Substantia nigra (tissue), 51 donors: ENCODE measurements at places on chromosomes 4 and X.

DNA sequence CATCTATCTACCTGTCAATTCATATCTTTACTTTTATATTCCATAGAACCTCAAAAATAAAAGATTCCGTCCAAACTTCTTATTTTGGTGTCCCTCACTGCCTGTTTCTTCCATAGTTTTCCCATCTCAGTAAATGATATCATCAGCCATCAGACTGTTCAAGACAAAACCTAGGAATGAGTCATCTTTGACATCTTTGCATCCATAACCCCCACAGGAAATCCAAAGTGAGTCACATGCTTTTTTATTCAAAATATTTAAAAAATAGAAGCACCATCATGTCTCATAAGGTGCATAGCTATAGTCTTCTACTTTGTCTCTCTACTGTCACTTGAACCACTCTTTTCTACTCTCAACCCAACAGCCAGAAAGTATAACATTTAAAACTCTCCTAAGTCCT is 29.9 kb upstream of the CXXC4 start:
- no peak for DNase-seq

DNA sequence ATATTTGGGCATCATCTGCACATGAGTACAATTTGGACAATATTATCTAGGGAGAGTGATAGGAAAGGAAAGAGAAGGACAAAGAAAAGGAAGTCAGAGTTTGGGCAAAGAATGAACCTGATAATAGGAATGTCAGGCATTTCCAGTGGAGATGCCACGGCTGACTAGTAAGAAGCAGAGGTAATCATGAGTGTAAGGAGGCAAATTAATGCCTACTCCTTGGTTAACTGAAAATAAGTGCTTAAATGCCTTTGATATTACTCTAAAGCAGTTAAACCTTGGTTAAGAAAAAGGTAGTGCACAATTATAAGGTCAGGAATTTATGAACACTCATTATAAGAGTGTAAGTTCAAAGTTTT is 99.2 kb upstream of the DDIT4L start:
- no peak for DNase-seq

DNA sequence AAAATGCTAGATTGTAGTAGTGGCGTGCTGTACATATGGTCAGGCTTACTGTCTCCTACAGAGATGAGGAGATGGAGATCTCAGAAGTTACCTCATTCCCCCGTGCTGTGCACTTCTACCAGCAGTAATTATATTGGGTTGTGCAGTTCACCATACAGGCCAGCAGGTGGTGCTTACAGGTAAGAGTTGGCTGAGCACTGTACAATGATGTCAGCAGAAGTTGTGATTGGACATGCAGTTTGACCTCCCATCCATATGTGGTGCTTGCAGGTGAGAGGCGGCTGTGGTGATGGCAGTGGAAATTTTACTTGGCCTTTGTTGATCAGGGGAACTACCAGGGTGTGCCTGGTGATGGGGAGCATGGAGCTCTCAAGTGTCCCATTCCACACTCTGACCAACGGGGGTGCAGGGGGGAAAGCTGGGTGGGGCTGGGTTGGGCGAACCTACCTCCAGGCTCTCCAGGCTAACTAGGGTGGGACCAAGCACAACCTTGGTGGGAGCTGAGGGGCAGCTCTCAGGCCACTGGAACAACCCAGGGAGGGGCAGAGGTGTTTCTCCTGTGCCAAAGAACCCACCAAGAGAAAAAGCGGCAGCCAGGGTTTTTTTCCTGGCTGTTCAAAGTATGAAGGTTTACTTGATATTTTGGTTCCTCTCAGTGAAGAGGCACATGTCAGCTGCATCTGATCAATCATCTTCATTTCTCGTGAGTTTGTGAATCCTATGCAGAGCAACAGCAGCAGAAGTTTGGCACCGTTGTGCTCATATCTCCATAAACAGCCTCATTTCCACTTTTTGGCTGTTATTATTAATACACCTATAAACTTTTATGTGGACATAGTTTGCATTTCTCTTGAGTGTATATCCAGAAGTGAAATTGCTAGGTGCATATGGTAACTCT is 73.8 kb upstream of the FREM3 start:
- DNase-seq, result no peak

- DNase-seq, result no peak
These were observed 149.4 kb upstream of the CHRDL1 start for GRCh38 chrX:110944751-110945675.

DNA sequence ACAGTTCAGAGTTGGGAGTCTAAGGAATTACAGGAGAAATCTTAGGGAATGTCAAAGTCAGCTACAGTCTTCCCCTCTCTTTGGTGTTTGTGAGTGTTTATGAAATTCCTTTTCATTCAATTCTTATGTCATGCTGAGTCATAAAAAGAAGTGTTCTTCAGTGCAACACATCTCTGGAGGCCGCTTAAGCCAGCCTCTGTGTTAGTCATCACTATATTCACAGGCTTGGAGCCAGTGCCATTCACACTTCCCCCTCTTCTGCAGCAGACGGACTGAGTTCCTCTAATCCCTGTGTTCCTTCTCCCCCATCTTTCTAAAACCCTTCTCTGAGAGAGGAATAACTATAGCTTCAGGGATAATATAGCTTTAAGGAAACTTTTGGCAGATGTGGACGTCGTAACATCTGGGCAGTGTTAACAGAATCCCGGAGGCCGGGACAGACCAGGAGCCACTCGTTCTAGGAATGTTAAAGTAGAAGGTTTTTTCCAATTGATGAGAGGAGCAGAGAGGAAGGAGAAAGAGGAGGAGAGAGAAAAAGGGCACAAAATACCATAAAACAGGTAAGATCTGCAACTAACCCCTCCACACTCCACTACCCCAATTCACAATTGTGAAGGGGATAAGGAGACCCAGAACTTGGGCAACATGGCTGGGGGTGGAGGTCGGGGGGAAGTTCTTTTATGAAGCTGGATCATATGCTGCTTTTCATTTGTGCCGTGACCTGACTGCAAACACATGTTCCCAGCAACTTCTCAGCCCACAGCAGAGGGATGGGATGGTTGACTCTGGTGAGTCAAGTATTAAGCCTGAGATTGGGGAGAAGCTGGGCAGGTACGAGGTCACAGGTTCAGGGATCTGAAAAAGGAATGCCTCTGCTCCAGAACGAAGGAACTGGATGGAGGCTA is at the start of gene SRPX2:
Gene SRPX2 (plus strand): TSS at position 244 of the 905 bp plus-strand sequence. CDS start 2,124 bp downstream, outside the sequence.
- no peak for DNase-seq

DNA sequence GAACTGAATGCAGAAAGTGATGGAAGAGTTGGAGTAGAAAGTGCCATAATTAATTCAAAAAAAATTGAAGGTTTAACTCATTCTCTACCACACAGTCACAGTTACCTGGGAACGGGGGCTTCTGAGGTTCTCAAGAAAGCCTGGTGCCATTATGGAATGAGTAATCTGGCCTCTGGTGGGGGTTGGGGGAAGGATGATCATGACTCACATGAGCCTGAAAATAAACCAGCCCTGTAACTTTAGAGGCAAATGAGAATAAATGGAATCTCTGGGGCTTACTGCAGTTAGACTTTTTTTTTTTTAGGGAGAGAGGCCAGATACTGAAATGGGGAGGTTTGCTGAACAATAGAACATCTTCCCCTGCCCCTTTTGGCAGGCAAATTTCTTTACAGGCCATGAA is 55.3 kb downstream of the SOD3 start:
- DNase-seq, result no peak

DNA sequence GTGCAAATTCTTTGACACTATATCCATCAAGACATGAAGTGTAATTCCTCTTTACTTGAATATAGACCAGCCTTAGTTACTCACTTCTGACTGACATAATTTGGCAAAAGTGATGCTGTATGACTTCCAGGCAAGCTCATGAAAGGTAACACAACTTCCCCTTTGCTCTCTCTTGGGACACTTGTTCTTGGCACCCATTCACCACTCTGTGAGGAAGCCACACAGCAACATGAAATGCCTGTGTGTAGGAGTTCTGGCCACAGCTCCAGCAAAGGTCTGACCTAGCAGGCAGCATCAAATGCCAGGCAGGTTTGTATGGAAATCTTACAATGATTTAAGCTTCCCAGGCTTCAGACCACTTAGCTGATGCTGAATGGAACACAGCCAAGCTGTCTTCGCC is 280.3 kb downstream of the PDHA2 start:
- no peak for DNase-seq

- no peak for DNase-seq
These were observed 55.9 kb upstream of the IL2 start for GRCh38 chr4:122512430-122512829.

DNA sequence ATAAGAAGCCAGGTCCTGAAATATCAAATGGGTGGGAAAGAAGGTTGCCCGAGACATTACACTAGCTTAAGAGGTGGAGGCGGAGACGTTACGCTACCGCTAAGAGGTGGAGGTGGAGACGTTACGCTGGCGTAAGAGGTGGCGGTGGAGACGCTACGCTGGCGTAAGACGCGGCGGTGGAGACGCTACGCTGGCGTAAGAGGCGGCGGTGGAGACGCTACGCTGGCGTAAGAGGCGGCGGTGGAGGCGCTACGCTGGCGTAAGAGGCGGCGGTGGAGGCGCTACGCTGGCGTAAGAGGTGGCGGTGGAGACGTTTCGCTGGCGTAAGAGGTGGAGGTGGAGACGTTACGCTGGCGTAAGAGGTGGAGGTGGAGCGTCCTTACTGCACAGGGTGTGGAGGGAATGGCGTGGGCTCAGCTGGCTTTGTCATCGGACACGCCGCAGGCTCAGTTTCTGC is 12.8 kb downstream of the CYP4V2 start:
- no peak for DNase-seq

DNA sequence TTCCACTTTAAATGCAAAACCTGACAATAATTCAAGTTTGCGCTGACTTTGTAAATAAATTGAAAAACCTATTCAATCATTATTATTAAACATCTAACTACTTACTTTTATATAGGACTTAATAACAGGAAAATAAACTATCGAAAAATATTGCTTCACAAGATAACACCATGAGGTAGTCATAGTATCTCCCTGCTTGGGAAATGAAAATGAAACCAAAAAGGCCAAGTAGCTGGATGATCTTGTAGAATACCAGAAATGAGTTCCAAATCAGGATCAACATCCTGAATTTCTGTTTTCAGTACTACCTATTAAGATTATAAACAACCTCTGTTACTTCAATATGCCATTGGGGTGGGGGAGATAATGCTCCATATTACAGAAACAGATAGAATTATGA is 58.9 kb downstream of the CHIC2 start:
- no peak for DNase-seq

GRCh38 chrX:44068043-44068442 is 94.9 kb upstream of the NDP start:
- DNase-seq, result no peak

DNA sequence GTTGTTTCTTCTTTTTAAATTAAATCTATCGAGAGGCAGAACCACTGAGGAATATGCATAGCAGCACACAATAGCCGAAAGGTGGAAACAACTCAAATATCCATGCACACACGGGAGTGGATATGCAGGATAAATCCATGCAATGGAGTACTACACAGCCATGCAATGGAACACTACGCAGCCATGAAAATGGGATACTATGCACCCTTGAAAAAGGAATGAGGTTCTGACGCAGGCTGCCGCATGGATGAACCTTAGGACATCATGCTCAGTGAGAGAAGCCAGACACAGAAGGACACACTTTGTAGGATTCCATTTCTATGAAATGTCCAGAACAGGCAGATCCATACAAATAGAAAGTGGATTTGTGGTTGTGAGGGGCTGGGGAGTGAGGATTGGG is 18.4 kb upstream of the P2RY8 start:
- no peak for DNase-seq

DNA sequence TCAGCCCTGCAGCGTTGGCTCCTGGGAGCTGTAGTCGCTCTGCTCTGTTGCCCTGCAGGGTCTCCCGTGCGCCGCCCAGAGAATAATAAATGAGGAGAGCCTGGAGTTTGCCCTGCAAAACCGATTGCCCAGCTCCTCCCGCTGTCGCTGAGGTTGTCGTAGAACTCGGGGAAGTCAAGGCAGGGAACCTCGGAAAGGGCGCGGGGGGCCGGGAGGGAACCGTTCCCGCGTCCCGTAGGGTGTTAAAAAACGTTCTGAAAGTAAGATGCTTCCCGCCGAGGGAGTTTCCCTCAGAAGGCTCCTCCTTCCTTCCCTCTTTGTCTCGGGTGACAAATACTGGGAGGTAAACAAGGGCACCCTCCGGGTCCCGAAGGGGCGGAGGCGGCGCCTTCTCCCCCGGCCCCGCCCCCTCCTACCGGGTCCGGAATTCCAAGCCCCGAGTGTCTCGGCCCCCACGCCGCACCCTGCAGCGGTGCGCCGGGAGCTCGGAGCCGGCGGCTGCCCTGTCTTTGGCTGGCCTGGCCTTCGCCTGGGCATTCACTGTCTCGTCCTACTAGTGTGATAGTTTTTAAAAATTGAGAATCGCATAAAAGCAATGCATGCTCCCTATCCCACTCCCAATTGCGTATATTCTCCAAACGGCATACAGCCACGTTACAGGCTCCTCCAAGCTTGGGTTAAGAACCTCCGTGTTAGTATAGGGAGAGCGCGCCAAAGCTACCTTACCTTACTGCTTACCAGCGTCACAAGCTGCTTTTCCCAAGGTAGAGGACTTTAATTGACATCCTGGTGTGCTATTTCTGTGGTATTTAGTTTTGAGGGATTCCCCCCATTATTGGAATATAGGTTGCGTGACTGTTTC is 964 bp upstream of the HMGB2 start:
- peak; percentile 65 for DNase-seq

- no peak for DNase-seq
These were observed 42.3 kb downstream of the IDS start for GRCh38 chrX:149462849-149463248.

GRCh38 chr4:2497931-2498330 is 29.0 kb downstream of the RNF4 start:
- peak; percentile 14 for DNase-seq
